Immature natural killer cell (primary cell): ENCODE measurements at places on chromosomes 5 and 9. TPM values are rescaled to one million over a fixed set of nuclear protein-coding genes. Genes with fewer than 3 reads are reported as not detected.

The ANKRD18A gene
- not detected for polyA plus RNA-seq

The PCDH12 gene
- polyA plus RNA-seq: 0.18 TPM

The C5orf52 gene
- polyA plus RNA-seq: not detected

The MED22 gene
- polyA plus RNA-seq: 5.2 TPM

The IFNB1 gene
- polyA plus RNA-seq: not detected

The FRMPD1 gene
- not detected for polyA plus RNA-seq

The LCP2 gene
- polyA plus RNA-seq: 99.3 TPM

The ZNF879 gene
- polyA plus RNA-seq: 2.7 TPM

The DNM1 gene
- not detected for polyA plus RNA-seq

The SLC35D2 gene
- 14.1 TPM for polyA plus RNA-seq

The ARID3C gene
- polyA plus RNA-seq: not detected

The LCN15 gene
- not detected for polyA plus RNA-seq

DNA sequence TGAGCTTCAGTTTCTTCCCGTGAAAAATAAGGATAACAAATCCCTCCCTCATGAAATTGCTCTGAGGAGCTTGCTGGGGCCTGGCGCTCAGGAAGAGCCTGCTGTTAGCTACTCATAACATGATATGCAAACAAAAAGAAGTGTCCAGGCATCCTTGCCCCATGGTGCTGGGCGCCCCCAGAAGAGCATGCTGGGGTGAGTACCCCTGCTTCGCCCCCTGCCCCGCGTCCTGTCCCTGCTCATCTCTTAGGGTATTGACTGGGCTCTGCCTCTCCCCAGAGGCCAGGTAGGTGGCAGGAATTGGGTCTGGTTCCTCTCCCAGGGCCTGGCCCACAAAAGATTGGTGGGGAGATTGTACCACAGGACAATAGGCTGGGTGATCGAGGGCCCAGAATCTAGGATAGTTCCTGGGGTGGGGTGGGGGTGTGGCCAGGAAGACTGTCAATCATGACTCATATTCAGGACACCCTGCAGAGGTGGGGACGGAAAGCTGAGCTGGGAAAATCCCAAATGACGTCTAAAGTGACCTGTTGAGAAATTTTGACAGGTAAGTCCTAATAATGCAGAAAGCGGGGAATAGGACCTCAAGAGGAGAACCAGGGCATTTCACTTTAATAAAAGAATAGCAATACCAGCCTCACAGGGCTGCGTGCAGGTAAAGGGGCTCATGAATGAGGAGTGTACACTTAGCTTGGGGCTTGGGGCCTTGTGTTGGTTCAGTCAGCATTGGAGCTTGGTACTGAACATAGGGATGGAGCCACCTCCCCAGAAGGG is 8.9 kb downstream of the PITX1 start:
- no peak for DNase-seq
- peaks cover 17% of the 10 kb centered on the region for H3K27me3 ChIP-seq
- peaks cover 5% of the 10 kb centered on the region for H3K4me1 ChIP-seq
- H3K36me3 ChIP-seq: peaks cover 6% of the 10 kb centered on the region
- no peak overlapping the region for H3K4me3 ChIP-seq

DNA sequence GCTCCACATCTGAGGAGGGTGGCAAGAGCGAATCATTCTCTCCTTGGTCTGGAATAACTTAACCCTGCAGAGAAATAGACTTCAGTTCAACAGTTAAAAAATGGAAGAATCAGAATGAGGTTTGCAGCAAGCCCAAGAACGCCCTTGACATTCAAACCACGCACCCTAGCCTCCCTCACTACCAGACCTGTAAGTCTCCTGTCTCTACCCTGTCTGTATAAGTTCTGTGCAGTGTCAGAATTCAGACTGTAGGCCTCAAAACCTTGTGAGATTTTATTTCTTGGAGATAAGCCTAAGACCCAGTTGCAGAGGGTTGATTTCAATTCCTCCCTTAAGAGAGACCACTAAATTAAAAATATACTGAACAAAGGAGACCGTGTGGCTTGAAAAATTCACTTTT is 35.8 kb upstream of the PLPP1 start:
- no peaks in the 10 kb centered on the region for H3K4me1 ChIP-seq
- peaks cover 7% of the 10 kb centered on the region for H3K27me3 ChIP-seq
- H3K4me3 ChIP-seq: no peak overlapping the region
- no peak for DNase-seq
- no peaks in the 10 kb centered on the region for H3K36me3 ChIP-seq
- H3K27ac ChIP-seq: no peak overlapping the region

- no peak overlapping the region for H3K4me3 ChIP-seq
- DNase-seq: no peak
- H3K27me3 ChIP-seq: no peaks in the 10 kb centered on the region
- H3K36me3 ChIP-seq: peaks cover 49% of the 10 kb centered on the region
- H3K27ac ChIP-seq: no peak overlapping the region
- peaks cover 36% of the 10 kb centered on the region for H3K4me1 ChIP-seq
These were observed 38.5 kb downstream of the SECISBP2 start for GRCh38 chr9:89356782-89357181.

DNA sequence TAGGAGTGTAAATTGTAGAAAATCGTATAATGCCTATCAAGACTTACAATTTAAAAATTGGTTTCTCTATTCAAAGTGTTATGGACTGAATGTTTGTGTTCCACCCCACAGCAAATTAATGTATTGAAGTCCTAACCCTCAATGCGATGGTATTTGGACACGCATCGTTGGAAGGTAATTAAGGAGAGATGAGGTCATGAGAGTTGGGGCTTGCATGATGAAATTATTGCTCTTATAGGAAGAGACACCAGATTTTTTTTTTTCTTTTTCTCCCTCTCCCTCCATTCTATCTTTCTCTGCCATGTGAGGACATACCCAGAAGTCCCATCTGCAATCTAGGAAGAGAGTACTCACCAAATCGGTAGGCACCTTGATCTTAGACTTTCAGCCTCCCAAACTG is 189.2 kb downstream of the MAN2A1 start:
- DNase-seq: no peak
- H3K4me1 ChIP-seq: peaks cover 12% of the 10 kb centered on the region
- peaks cover 3% of the 10 kb centered on the region for H3K36me3 ChIP-seq
- H3K27me3 ChIP-seq: no peaks in the 10 kb centered on the region

GRCh38 chr9:13450723-13451122 is 171.2 kb upstream of the MPDZ start:
- H3K27ac ChIP-seq: no peak overlapping the region
- no peak overlapping the region for H3K4me3 ChIP-seq
- H3K27me3 ChIP-seq: no peaks in the 10 kb centered on the region
- H3K4me1 ChIP-seq: no peaks in the 10 kb centered on the region

DNA sequence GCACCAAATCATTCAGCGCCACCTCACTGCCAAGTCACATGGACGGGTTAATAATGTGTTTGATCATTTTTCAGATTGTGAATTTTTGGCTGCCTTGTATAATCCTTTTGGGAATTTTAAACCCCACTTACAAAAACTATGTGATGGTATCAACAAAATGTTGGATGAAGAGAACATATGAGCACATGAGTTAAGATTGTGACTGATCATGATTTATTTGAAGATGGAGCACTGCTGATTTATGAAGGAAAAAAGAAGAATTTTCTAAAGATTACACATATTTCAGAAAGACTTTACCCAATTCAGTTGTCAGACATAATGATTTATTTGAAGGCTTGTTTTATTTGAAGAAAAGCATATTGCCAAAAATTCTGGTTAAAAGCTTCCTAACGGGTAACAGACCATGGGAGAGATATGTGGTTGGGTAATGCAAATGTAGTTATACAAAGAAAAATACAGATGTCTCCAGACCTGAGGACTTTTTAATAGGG is 37.4 kb downstream of the TNFAIP8 start:
- peak overlapping the region; percentile 45 for H3K27ac ChIP-seq
- peaks cover 59% of the 10 kb centered on the region for H3K4me1 ChIP-seq
- DNase-seq: no peak
- peaks cover 12% of the 10 kb centered on the region for H3K36me3 ChIP-seq
- H3K4me3 ChIP-seq: no peak overlapping the region

DNA sequence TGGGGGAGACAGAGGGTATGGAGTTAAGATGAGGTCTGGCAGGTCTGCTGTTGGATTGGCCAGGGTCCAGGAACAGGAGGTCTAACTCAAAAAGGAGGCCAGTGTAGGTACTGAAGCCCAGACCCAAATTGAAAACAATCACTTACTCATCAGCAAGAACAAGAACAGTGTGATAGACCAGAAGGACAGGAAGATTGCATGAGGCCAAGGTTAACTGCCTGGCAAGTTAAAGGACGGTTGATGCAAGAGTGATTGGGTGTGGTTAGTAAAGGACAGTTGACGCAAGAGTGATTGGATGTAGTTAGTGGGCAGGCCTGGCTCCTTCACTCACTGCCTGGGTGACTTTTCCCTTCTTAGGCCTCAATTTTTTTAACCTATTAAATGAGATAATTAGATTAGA is 132.6 kb downstream of the PDZD2 start:
- H3K4me3 ChIP-seq: no peak overlapping the region
- H3K36me3 ChIP-seq: no peaks in the 10 kb centered on the region
- H3K27me3 ChIP-seq: peaks cover under 1% of the 10 kb centered on the region
- H3K4me1 ChIP-seq: peaks cover 26% of the 10 kb centered on the region

- no peak for DNase-seq
- no peak overlapping the region for H3K27ac ChIP-seq
- peaks cover 19% of the 10 kb centered on the region for H3K4me1 ChIP-seq
- H3K36me3 ChIP-seq: no peaks in the 10 kb centered on the region
- peaks cover 24% of the 10 kb centered on the region for H3K27me3 ChIP-seq
These were observed 3.1 kb downstream of the TMOD1 start for GRCh38 chr9:97504381-97505216.

- H3K36me3 ChIP-seq: no peaks in the 10 kb centered on the region
- no peaks in the 10 kb centered on the region for H3K4me1 ChIP-seq
- no peak for DNase-seq
- H3K27ac ChIP-seq: no peak overlapping the region
- H3K27me3 ChIP-seq: peaks cover 1% of the 10 kb centered on the region
- H3K4me3 ChIP-seq: no peak overlapping the region
These were observed 109.8 kb upstream of the NMUR2 start for GRCh38 chr5:152514827-152515397.

GRCh38 chr9:90515510-90515909 is 127.1 kb downstream of the DIRAS2 start:
- H3K36me3 ChIP-seq: no peaks in the 10 kb centered on the region
- no peak overlapping the region for H3K4me3 ChIP-seq
- DNase-seq: no peak
- no peaks in the 10 kb centered on the region for H3K4me1 ChIP-seq
- peaks cover 3% of the 10 kb centered on the region for H3K27me3 ChIP-seq

- peak overlapping the region; percentile 74 for H3K4me3 ChIP-seq
- no peaks in the 10 kb centered on the region for H3K36me3 ChIP-seq
- H3K27me3 ChIP-seq: peaks cover 6% of the 10 kb centered on the region
These were observed 39.2 kb upstream of the NEK6 start for GRCh38 chr9:124218438-124218982.

GRCh38 chr5:126479810-126480209 is 56.6 kb downstream of the GRAMD2B start:
- no peaks in the 10 kb centered on the region for H3K4me1 ChIP-seq
- H3K27me3 ChIP-seq: no peaks in the 10 kb centered on the region
- no peak overlapping the region for H3K4me3 ChIP-seq
- H3K36me3 ChIP-seq: peaks cover 45% of the 10 kb centered on the region

GRCh38 chr9:14573319-14573718 is 119.9 kb downstream of the ZDHHC21 start:
- H3K27ac ChIP-seq: no peak overlapping the region
- H3K36me3 ChIP-seq: peaks cover 8% of the 10 kb centered on the region
- no peak overlapping the region for H3K4me3 ChIP-seq
- no peak for DNase-seq
- no peaks in the 10 kb centered on the region for H3K27me3 ChIP-seq
- H3K4me1 ChIP-seq: no peaks in the 10 kb centered on the region

DNA sequence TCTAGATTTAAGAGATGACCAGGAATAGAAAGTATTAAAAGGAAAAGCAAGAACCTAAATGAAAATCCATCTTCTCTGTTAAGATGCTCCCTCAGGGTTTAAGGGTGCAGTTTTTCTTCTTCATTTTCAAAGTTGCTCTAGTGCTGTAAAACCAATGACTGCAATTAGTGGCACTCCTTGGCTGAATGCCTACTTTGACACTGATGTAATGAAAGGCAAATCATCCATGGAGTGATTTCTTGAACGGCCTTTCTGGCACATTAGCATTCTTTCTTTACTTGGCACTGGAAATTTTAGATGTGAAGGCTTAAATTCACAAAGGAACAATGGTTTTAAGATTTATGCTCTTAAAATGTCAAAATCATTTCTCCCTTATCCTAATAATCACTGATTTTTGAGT is 19.3 kb upstream of the ISCA1 start:
- peaks cover 3% of the 10 kb centered on the region for H3K4me1 ChIP-seq
- no peaks in the 10 kb centered on the region for H3K27me3 ChIP-seq
- DNase-seq: no peak
- no peak overlapping the region for H3K4me3 ChIP-seq

DNA sequence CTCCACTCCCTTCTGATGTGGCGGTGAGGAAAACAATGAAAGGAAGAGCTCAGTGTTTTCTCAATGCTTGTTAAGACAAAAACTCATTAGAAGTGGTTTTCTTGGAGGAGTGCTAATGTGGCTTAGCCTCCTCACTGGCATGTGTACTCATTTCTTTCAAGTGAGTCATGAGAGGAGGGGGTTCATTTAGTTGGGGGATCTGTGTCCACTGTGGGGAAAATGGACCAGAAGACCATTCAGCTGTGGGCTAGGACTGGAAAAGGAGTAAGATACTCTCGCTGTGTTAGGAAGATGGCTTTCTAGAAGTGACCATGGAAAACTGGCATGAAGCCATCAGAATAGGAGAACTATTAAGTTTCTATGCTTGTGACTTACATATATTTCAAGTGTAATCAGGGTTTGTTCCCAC is 23.5 kb downstream of the KLF9 start:
- peaks cover 78% of the 10 kb centered on the region for H3K4me1 ChIP-seq
- H3K27me3 ChIP-seq: peaks cover 2% of the 10 kb centered on the region
- H3K27ac ChIP-seq: peak overlapping the region; percentile 46
- no peak overlapping the region for H3K4me3 ChIP-seq
- no peak for DNase-seq
- H3K36me3 ChIP-seq: peaks cover 18% of the 10 kb centered on the region

GRCh38 chr5:1315709-1316587 is 21.1 kb upstream of the TERT start:
- H3K4me3 ChIP-seq: peak overlapping the region; percentile 78
- peak; percentile 13 for DNase-seq
- peaks cover 57% of the 10 kb centered on the region for H3K4me1 ChIP-seq
- peaks cover 33% of the 10 kb centered on the region for H3K36me3 ChIP-seq

- no peak overlapping the region for H3K4me3 ChIP-seq
- H3K27me3 ChIP-seq: peaks cover 2% of the 10 kb centered on the region
- H3K27ac ChIP-seq: no peak overlapping the region
- H3K36me3 ChIP-seq: no peaks in the 10 kb centered on the region
- no peak for DNase-seq
These were observed 76.4 kb upstream of the RPS23 start for GRCh38 chr5:82354543-82354942.

- peak overlapping the region; percentile 98 for H3K27ac ChIP-seq
- peaks cover 86% of the 10 kb centered on the region for H3K4me1 ChIP-seq
- H3K4me3 ChIP-seq: peak overlapping the region; percentile 85
- H3K27me3 ChIP-seq: peaks cover 2% of the 10 kb centered on the region
These were observed 35.9 kb downstream of the ITK start for GRCh38 chr5:157216391-157217142.

GRCh38 chr5:150443242-150444075 is 6.1 kb downstream of the RPS14 start:
- no peak overlapping the region for H3K27ac ChIP-seq
- H3K4me3 ChIP-seq: no peak overlapping the region
- H3K36me3 ChIP-seq: peaks cover 26% of the 10 kb centered on the region

GRCh38 chr5:67636091-67636490 is 439.5 kb upstream of the CD180 start:
- H3K36me3 ChIP-seq: no peaks in the 10 kb centered on the region
- no peak overlapping the region for H3K4me3 ChIP-seq
- DNase-seq: no peak
- H3K4me1 ChIP-seq: no peaks in the 10 kb centered on the region

GRCh38 chr5:27639005-27639612 is 600.7 kb upstream of the CDH9 start:
- H3K27ac ChIP-seq: no peak overlapping the region
- H3K4me3 ChIP-seq: no peak overlapping the region
- no peaks in the 10 kb centered on the region for H3K27me3 ChIP-seq
